Stimulated activated CD4-positive, alpha-beta T cell treated with anti-CD3 and anti-CD28 coated beads, TNF-alpha, amount 100 ng/mL, for 1 hour (primary cell): ENCODE measurements at places on chromosomes 6 and 20.

DNA sequence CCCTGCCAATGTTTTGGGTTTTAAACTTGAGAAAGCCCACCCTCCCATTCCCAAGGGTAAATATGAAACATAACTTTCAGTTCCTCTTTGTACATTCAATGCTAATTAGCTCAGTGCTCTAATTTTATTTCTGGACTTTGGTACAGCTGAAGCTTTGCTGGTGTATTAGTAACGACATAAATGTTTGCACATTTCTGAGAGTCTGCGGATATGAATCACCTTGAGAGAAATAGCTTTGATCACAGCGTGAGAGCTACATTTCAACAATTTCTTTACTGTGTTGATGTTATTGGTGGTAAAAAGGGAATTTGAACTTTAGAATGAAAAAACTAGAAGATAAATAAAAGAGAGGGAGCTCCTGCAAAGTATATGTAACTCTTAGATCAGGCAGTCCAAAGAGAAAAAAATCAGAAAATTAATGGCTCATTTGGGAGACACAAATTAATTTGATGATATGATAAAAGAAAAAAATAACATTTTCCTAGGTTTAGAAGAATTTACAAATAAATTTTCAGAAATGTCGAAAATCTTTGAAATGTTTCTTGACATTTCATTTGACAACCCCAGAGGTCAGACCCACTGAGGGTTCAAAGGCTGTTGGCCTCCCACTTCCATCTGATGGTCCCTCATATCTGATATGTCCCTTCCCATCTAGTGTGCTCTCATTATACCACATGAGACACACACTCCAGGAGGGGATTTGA is 38.5 kb upstream of the CAP2 start:
- DNase-seq: no peak

DNA sequence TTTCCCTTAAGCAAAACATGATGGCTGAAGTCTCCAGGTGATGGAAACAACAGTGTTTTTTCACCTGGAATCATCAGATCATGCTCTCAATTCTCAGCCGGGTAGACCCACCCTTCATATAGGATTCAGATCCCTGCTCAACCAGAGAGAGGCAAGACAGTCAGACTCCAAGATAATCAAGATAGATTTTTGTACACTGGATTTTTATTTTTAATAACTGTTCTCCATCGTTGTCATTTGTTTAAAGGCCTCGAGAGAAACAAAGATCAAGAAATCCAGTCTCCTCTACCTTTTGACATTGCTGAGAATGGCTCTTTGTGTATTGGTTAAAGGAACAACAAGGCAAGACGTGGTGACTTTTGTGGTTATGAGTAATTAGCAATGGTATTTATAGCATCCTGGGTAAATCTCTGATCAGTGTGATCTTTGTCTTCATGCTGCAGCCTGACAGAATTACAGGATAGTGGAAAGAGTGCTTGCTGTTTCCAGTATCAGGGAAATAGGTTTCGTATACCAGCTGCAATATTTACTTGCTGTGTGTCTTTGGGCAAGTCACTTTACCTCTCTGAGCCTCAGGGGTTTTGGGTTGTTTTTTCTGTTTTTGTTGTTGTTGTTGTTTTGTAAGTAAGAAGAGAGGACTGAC is 29.9 kb downstream of the ID4 start:
- DNase-seq: no peak

- peak; percentile 64 for DNase-seq
Observed at GRCh38 chr6:42453031-42453653, 1.4 kb upstream of the TRERF1 start.

- DNase-seq: no peak
Observed at GRCh38 chr6:92446052-92446451, 973.3 kb downstream of the EPHA7 start.

DNA sequence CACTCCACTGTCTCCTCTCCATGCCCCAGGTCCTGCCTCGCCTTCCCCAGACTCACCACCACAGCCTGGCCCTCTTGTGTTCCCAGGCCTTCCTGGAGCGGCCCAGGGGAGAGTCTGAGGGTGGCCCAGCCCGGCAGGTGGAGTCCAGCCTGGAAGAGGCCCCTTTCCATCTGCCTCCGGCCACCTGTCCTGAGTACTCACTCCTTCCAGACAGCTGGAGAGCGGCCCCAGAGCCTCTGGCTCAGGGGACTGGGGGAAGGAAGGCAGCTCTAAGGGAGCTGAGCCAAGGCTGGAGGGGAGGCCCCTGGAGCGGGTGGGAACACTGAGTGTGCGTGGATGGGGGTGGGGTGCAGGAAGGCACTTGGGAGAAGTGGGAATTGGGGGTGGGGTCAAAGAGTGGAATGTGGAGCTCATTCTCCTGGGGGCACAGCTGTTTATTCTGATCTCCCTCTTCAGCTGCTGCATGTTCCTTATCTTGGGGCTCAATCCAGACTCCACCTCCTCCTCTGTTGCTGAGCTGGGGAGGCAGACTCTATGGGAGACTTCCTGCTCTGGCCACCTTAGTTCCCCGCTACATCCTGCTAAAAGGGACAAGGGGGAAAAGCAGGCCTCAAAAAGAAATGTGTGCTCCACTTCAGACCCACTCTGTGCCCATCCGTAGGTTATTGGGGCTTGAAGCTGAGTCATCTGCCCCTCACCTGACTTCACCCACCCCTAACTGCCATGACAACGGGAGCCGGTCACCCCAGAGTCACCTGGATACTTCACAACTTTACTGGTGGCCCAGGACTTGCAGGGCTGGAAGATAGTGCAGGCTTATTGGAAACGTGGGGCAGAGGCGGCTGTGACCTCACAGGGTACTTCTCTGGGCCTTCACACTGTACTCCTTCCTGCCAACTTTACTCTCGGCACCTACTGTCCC is 19.5 kb upstream of the TAF8 start:
- DNase-seq: no peak

GRCh38 chr20:31894980-31895675 is 24.7 kb downstream of the TTLL9 start:
- DNase-seq: no peak
